NCI-H524 treated with DMSO at 0.1 percent for 48 hours (cell line): ENCODE measurements at places on chromosomes 5 and 9.
A peak's percentile ranks its signal among the peaks of the same experiment; 100 is the strongest.

- no peak for DNase-seq
These were observed 211.7 kb downstream of the TLE1 start for GRCh38 chr9:81477669-81478068.

- DNase-seq = no peak
These were observed 237.5 kb downstream of the CHSY3 start for GRCh38 chr5:130141659-130142320.

DNA sequence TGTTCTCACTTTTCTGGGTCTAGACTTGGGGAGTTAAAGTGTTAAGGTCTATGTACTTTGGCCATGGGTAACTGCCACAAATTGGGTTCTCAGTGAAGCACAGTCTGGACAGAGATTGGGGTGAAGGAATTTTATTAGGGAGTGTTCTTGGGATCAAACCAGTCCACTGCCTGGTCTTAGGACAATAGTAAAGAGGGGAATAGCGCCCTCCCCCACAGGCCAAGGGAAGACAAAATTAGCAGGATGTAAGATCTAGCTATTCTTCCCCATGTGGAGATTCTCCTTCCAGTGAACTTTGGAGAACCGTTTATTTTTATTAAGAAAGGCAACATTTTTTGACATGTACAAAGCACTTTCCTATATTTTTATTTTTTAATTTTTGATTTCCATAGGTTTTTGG is 18.4 kb upstream of the RIC1 start:
- no peak for DNase-seq

GRCh38 chr5:128009403-128009802 is 74.2 kb upstream of the SLC12A2 start:
- DNase-seq = no peak

DNA sequence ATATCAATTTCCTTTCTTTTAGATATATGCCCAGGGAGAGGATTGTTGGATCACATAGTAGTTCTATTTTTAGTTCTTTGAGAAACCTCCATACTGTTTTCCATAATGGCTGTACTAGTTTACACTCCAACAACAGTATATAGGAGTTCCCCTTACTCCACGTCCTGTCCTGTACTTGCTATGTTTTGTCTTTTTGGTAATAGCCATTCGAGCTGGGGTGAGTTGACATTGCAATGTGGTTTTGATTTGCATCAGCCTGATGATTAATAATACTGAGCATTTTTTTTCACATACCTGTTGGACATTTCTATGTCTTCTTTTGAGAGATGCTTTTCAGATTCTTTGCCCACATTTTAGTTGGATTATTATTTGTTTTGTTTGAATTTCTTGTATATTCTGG is 445.9 kb downstream of the NTRK2 start:
- no peak for DNase-seq

DNA sequence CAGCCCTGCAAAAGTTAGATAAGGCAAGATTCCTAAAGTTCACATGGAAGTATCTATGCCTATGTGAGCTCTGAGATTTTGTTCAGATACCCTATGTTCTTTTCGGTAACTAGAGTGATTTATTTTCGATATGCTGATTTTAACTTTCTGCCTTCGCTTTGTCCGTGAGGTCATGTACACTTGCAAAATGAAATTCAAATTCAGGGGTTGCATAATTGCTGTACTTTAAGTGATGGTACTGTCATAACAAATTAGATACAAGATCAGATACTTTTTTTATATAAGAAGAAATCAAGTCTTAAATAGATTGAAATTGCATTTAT is 350 bp upstream of the ECPAS start:
- no peak for DNase-seq

DNA sequence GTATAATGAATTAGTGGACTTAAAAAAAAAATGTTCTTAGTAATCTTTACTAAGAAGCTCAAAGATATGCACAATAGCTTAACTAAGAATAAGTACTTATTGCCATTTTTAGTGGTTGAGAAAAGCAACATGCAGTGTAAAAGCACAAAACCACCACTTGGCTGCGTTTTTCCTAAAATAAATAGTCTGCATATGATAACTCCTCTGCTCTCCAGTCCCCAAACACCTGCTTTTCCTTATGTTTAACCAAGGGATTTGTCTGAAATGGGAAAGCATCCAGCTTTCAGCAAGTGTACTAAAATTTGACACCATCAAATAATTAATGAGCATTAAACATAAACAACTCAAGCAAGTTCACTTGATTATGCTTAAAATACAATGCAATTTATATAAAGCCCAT is 41.4 kb downstream of the PSIP1 start:
- peak; percentile 5 for DNase-seq

DNA sequence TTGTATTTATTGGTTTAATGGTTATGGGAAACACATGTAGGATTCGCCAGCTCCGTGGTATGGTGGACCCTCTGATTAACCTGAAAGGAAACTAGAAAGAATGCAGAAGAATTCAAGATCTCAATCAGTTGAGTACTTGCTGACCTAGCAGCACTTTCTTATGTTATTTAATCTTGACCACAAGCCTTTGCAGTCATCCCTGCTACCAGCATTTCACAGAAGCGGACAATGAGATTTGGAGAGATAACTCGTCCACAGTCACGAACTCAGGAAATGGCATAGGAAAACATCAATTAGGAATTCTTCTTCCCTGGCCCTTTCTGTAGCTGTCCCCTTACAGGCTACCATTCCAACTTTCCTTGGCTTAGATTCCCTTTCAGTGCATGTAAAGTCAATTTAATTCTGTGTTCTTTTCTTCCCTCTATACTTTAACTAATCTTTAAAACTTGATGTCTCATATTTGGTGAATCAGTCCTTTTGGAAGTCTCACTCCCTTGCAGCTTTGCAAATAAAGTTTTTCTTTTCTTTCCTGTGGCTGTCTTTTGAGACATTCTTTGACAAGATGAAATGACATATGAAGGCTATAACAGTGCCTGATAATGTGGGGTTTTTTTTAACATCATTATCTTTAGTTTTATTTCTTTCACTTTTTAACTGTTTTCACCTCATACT is 1.3 kb upstream of the SLC44A1 start:
- no peak for DNase-seq

DNA sequence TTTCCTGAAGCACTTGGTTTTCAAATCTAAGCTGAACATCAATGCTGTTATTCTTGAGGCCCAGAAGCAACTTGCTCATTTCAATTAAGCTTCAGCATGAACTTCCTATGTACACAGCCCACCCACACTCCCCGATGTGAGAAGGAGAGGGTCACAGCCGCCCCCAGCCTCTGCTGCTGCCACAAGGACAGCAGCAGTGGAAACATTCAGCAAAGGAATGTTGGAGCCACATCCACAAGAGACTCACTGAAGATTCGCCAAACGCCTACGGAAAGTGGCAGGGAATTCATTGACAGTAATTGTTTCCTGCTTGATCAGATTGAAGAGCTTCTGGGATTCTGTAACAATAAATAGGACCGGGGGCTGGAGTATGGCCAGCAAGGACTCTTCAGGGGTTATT is 2.9 kb downstream of the TGFBI start:
- no peak for DNase-seq

GRCh38 chr5:63141591-63141990 is 563.0 kb downstream of the LRRC70 start:
- DNase-seq = no peak

DNA sequence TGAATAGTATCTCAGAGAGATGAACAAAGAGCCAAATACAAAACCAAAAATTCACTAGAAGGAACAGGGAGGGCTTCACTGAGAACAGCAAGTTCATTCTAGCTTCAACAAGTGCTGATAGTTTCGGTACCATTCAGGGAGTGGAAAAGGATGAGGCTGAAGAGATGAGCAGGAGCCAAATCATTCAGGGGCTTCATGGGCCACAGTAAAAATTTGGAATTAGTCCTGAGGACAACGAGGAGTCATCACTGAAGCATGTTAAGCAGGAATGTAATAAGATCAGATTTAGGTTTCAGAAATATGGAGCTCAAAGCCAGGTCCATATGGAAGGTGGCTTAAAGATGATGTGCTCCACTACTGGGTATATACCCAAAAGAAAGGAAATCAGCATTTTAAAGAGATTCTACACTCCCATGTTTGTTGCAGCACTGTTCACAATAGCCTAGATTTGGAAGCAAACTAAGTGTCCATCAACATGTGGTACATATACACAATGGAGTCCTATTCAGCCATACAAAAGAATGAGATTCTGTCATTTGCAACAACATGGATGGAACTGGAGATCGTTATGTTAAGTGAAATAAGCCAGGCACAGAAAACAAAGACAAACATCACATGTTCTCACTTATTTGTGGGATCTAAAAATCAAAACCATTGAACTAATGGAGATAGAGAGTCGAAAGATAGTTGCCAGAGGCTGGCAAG is 36.2 kb downstream of the SPOCK1 start:
- DNase-seq = no peak

- no peak for DNase-seq
These were observed 338.4 kb upstream of the TRPC7 start for GRCh38 chr5:136703706-136704105.

DNA sequence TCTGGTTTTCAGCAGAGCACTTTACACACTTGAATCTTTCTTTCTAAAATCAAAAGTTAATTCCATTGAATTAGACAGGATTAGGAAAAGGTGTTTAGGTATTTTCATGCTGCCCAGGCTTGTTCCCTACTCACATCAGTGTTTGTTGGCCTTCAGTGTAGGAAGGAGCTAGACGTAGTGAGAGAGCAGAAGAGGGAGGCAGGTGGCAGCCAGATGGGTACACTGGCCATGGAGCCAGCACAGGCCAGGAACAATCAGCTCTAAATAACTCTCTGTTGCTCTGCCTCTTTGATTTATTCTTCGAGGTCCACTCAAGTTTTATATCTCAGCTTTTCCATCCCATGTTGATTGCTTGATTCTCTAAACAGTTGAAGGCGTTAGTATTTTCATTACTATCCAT is 529.6 kb downstream of the PSAT1 start:
- DNase-seq = no peak

DNA sequence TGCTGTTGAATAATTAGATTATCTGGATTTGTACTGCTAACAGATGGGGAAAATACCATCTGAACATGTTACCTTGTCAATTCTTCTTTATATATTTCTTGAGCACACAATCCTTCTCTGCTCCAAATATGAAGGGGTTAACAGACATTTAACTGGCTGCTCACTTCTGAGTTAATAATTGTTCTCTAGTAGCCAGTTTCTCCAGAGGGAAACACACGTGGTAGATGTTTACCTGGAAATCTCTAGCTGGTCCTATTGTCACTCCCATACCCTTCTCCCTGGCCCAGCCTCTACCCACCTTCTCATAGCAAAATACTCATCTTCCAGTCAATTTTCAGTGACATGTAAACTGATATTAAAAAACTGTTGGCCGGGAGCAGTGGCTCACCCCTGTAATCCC is 101.5 kb upstream of the ZNF462 start:
- no peak for DNase-seq

GRCh38 chr5:153147891-153148623 is 342.4 kb upstream of the GRIA1 start:
- peak; percentile 60 for DNase-seq

GRCh38 chr9:93574900-93575795 is 1.2 kb upstream of the PHF2 start:
- DNase-seq = no peak

GRCh38 chr5:54357408-54358058 is 47.2 kb upstream of the ARL15 start:
- peak; percentile 4 for DNase-seq

DNA sequence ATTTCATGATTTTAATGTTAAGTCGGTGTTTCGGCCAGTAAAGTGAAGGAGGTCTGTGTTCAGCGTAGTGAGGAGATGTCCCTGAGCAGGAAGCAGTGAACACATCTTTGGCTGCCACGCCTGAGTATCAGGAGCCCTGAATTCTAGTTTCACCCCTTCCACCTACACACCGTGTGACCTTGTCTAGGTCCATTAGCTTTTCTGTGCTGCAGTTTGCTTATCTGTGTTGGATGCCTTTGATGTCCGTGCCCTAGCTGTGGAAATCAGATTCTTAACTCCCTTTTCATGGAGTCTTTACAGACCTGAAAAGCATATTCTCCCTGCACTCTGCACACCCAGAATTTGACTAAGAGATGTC is 601 bp downstream of the FBXO38 start:
- no peak for DNase-seq

- DNase-seq = no peak
These were observed 1.5 kb downstream of the CATSPER3 start for GRCh38 chr5:134969166-134969565.

DNA sequence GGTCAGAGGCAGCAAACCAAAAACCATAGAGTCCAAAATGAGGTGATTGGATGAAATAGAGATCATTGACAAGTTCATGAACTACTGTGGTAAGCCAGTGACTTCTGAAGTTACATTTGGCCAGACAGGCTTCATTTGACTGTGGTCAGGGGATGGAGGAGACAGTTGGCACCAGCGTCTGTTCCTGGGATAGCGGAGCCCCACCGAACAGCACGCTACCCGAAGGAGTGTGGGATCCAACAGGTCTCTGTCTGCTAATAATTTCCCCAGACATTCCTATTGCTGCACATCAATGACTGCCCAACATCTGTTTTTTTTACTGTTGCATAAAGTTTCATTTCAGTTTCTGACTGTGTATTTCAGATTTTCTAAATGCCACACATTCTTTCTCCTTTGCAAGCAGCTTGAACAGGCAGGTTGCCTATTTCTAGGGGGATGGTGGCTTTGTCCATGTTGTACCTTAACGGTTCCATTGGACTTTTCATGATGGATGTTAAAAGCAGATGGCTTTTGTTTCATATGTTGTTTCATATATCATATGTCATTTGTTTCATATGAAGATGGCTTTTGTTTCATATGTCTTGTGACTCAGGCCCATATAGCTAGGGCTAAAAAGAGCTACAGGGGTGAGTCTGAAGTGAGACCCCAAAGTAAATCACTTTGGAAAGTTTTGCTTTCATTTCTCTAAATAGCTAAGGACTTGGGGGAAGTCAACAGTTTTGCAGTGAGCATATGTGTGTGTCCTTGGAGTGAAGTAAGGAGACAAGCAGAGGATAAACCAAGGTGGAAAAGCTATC is 180.8 kb downstream of the GOLPH3 start:
- DNase-seq = no peak
